ENCODE measurements at places on chromosomes 5 and 9. TPM values are rescaled to one million over a fixed set of nuclear protein-coding genes. Genes with fewer than 3 reads are reported as not detected.

The CDC25C gene
- total RNA-seq: 13.4 TPM

The FABP6 gene
- 22.4 TPM for total RNA-seq

The ADAM19 gene
- total RNA-seq: 6.8 TPM

The SHISAL2B gene
- not detected for total RNA-seq

The CAVIN4 gene
- total RNA-seq: 0.74 TPM

The LRRC70 gene
- total RNA-seq: not detected

The TNFSF15 gene
- 0.98 TPM for total RNA-seq

GRCh38 chr5:151063142-151063989 is 17.5 kb downstream of the TNIP1 start:
- peak; percentile 59 for DNase-seq

GRCh38 chr5:160649304-160649703 is 202.7 kb downstream of the ATP10B start:
- DNase-seq: peak; percentile 18

DNA sequence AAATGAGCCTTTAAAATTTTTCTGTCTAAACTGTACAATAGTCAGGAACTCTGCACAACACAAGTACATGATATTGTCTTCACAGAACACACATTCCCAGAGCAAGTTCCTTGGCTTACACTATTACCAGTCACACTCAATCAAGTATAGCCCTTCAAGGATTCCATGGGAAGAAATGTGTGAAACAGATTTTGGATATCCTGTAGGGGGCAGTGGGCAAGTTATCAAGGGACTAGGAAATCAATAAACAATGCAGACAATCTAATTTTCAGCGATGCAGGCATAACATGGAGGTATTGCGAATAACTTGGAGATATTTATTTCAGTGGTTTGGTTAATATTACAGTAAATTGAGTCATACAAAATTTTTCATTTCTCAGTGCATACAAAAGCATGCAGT is 1171.5 kb upstream of the NUDT12 start:
- no peak for DNase-seq

DNA sequence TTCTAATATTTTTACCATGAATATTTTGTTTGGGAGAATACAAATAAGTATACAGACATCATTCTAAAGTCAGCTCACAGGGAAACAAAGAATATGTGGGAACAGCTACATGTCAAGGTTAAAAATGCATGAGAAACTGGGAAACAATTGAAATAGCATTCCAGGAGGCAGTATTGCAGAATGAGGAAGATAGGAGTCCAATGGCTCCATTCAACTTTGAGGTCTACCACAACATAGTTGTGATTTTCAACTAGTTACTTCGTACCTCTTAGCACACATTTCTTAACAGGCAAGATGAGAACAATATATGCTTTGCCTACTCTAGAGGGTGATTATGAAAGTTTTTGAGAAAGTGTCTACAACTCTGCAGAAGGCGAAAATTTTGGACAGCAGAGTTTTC is 35.2 kb upstream of the CAST start:
- no peak for DNase-seq

DNA sequence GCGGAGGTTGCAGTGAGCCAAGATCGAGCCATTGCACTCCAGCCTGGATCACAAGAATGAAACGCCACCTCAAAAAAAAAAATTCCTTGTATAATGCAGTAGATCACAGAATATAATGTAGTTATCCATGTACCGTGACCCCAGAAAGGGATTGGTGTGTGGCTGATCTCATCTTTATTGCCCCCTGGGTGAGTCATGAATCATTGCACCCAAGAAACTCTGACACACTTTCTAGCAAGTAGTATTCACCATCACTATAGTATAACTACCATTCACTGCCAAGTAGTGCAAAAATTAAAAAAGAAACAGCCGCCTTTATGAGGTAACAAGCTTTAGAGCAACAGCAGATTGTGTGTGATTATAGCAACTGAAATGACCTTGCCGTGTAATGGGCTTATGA is 23.7 kb upstream of the ANKH start:
- no peak for DNase-seq

DNA sequence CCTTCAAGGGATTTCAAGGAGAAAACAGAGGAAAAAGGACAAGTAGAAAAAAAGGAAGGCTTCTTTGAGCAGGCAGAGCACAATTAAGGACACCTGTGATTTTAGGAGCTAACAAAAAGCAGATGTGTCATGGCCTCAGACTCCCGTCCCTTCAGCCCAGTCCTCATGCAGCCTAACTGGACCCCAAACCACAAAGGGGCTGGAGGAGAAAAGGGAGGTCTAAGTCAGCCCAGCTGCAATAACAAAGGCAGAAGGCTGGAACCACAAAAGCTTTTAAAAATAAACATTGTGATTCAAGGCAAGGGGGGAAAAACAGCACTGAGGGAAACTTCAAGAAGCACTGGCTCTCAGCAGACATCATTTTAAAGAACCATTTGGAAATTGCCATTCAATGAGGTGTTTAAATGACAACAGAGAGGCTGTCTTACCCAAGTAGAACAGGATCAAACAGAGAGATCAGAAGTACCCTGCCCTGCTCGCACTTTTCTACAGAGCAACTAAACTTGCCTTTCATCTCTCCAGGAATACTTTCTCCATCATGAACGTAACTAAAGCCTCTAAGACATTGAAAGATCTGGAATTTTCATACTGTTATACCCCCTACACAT is 89.3 kb downstream of the SEMA5A start:
- no peak for DNase-seq

GRCh38 chr9:88782931-88783710 is 208.1 kb upstream of the S1PR3 start:
- no peak for DNase-seq

DNA sequence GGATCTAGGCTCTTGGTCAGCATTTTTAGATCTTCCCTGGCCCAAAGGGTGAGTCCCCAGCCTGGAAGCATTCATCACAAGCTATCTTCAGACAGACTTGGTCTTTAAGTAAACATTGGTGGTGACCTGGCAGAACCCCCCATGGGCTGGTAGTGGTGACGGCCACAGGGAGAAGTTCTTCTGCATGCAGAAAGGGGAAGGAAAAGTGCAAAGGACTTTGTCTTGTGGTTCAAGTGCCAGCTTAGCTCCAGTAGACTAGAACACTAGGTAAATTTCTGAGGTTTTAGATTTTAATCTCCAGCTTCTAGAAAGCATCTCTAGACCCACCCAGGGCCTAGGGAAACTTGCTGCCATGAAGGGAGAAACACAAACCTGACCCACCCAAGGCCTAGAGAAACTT is 584.0 kb downstream of the CHSY3 start:
- DNase-seq: no peak

GRCh38 chr9:36826581-36826980 is 207.5 kb downstream of the PAX5 start:
- DNase-seq: no peak

DNA sequence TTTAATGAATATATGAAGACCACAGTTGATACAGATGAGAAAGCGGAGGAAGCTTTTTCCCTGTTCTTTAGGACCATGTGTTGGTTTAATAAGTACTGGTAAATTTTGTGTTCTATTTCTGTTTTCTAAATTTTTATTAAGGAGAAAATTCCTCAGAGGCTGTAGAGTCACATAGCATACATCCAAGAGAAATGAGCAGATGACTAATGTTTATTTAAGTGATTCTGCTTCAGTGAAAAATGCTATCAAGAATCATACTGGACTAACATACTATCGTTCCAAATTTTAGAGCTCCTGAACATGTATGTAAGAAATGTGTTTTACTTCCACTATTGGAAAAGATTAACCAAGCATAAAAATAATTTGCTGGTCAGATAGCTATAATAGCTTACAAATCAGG is 115.0 kb downstream of the KIAA1958 start:
- DNase-seq: no peak

- DNase-seq: no peak
These were observed 97.7 kb downstream of the GHR start for GRCh38 chr5:42520957-42521356.
